ENCODE measurements at places on chromosomes 1 and 21. TPM values are rescaled to one million over a fixed set of nuclear protein-coding genes. Genes with fewer than 3 reads are reported as not detected.

The NTNG1 gene
- not detected for total RNA-seq

The DENND2C gene
- 2.3 TPM for total RNA-seq

The TMEM200B gene
- total RNA-seq: not detected

The SPATA46 gene
- not detected for total RNA-seq

The CTH gene
- total RNA-seq: 4.3 TPM

The NBPF14 gene
- 19.3 TPM for total RNA-seq

The LIN9 gene
- total RNA-seq: 8.2 TPM

The TINAGL1 gene
- total RNA-seq: not detected

The ARHGEF10L gene
- total RNA-seq: 0.34 TPM

The RBBP4 gene
- 193 TPM for total RNA-seq

The GBP7 gene
- 0.14 TPM for total RNA-seq

The GPATCH2 gene
- total RNA-seq: 10.2 TPM

The KANK4 gene
- not detected for total RNA-seq

The FGGY gene
- 9.6 TPM for total RNA-seq

The UMODL1 gene
- total RNA-seq: 2.7 TPM

The OR2T2 gene
- not detected for total RNA-seq

The LIPI gene
- total RNA-seq: not detected

The PTGS2 gene
- not detected for total RNA-seq

The CCDC190 gene
- not detected for total RNA-seq

The KRTAP19-3 gene
- total RNA-seq: not detected

The KMO gene
- 0.57 TPM for total RNA-seq

The S100A14 gene
- total RNA-seq: not detected

The VCAM1 gene
- total RNA-seq: not detected

The SUSD4 gene
- total RNA-seq: 0.52 TPM

The PCAT6 gene
- total RNA-seq: not detected

The CACNA1E gene
- not detected for total RNA-seq

The NEGR1 gene
- total RNA-seq: not detected

The TAL1 gene
- not detected for total RNA-seq

The NCF2 gene
- 0.99 TPM for total RNA-seq

The AGTRAP gene
- total RNA-seq: 16.7 TPM

All from naive thymus-derived CD8-positive, alpha-beta T cell (primary cell).